ENCODE measurements at places on chromosomes 6 and 20.

DNA sequence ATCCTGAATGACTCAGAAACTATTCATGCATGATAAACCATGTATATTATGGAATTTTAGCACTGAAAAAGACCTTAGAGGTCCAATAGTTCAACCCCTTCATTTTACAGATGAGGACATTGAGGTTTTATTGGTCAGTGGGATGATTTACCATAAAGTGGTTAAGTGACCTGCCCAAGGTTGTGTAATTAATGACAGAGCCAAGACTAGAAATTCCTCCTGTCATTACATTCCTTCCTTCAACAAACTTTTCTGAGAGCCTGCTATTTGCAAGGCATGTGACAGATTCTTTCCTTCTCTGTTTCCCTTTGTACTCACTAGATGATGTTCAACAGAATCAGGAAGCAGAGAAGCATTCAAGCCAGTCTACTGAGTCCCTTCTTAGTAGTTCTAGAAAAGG is 170.7 kb upstream of the KCNK16 start:
- DNase-seq, result peak; percentile 17

- no peak for DNase-seq
Observed at GRCh38 chr20:341682-342081, 5.2 kb upstream of the NRSN2 start.

DNA sequence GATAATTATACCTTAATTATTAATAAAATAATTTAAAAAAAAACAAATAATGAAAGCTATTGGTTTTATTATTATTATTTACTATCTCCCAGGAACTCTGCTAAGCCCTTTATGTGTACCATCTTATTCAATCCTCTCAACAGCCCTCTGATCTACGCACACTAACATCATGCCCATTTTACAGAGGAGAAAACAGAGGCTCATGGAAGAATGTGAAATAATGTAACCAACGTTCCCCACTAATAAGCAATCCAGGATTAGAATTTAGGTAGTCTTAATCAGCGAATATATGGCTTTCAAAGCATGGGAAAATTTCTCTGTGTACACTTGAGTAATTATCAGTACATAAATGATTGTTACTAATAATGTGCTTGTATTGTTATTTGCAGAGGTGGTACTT is 89.0 kb downstream of the MAFB start:
- DNase-seq, result no peak

DNA sequence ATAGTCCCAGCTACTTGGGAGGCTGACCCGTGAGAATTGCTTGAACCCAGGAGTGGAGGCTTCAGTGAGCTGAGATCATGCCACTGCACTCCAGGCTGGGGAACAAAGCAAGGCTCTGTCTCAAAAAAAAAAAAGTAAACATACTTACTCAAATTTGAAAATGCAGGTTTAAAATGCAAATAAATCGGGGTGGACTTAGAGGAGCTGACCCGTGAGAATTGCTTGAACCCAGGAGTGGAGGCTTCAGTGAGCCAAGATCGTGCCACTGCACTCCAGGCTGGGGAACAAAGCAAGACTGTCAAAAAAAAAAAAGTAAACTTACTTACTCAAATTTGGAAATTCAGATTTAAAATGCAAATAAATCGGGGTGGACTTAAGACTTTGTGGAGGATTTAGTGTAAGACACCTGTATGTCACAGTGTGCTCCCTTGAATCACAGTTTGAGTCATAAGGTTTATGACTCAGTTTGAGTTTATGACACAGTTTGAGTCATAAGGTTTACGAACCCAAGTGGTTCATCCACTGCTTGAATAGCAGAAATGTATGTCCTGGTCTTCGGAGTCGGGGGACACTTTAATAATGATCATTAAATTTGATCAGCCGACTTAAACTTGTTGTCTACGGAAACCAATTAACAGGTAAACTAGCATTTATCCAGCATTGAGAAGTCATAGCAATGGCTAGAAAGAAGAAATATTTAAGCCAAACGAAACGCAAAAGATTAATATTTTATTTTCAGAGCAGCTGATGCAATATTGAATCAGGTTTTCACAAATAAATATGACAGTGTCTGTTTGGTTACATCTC is 6.8 kb upstream of the MRPS10 start:
- DNase-seq, result peak; percentile 65

GRCh38 chr6:161228096-161228495 is 45.8 kb downstream of the AGPAT4 start:
- no peak for DNase-seq

GRCh38 chr6:160523223-160523622 is 140.9 kb downstream of the LPA start:
- DNase-seq, result no peak

DNA sequence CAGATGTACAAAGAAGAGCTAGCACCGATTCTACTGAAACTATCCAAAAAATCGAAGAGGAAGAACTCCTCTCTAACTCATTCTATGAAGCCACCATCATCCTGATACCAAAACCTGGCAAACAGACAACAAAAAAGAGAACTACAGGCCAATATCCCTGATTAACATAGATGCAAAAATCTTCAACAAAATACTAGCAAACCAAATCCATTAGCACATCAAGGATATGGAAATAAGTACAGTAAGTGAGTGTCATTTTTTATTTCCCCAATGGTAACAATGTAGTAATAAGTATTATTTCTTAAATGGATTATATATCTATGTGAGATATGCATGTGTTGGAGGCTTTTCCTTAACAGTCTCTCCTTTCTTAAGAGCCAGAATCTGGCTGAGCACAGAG is 134.5 kb upstream of the SMLR1 start:
- DNase-seq, result no peak

GRCh38 chr6:112503091-112503596 is 156.0 kb downstream of the RFPL4B start:
- no peak for DNase-seq

- peak; percentile 98 for DNase-seq
Observed at GRCh38 chr20:2237059-2237458, 58.7 kb upstream of the TGM3 start.

- no peak for DNase-seq
Observed at GRCh38 chr6:91083211-91083610, 496.3 kb upstream of the MAP3K7 start.

DNA sequence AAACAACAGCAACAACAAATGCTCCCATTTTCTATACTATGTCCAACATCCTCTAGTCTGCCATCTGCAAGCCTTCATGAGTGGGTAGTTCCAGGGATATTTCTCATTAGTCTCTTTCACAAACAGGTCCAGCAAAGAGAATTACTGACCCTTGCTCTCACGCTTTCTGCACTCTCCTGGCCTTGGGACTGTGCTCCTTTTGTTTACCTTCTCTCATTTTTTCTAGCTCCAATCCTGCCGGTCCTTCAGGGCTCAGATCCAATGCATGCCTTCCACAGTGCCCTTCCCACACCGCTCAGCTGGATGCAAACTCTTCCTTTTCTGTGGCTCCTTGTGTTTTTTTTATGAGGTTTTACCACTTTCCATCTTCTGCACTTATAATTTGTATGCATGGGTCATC is 47.2 kb downstream of the ADTRP start:
- no peak for DNase-seq

DNA sequence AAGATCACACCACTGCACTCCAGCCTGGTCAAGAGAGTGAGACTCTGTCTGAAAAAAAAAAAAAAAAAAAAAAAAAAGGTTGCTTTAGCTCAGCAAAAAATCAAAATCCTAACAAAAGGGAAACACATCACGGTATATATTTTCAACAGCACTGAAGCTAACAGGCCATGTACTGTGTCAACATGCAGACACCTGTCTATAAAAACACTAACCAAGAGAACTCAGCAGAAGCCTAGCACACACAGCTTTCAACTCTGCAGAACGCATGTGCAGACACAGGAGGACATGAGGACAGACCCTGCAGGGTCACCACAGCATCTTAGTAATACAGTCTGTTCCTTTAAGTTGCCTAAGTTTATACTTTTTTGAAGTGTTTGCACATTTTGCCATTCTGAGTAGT is 13.5 kb downstream of the NINL start:
- no peak for DNase-seq

GRCh38 chr6:127618729-127619128 is 41.8 kb downstream of the C6orf58 start:
- DNase-seq, result no peak

GRCh38 chr6:117601811-117602150 is 530 bp downstream of the GOPC start:
- DNase-seq, result no peak

DNA sequence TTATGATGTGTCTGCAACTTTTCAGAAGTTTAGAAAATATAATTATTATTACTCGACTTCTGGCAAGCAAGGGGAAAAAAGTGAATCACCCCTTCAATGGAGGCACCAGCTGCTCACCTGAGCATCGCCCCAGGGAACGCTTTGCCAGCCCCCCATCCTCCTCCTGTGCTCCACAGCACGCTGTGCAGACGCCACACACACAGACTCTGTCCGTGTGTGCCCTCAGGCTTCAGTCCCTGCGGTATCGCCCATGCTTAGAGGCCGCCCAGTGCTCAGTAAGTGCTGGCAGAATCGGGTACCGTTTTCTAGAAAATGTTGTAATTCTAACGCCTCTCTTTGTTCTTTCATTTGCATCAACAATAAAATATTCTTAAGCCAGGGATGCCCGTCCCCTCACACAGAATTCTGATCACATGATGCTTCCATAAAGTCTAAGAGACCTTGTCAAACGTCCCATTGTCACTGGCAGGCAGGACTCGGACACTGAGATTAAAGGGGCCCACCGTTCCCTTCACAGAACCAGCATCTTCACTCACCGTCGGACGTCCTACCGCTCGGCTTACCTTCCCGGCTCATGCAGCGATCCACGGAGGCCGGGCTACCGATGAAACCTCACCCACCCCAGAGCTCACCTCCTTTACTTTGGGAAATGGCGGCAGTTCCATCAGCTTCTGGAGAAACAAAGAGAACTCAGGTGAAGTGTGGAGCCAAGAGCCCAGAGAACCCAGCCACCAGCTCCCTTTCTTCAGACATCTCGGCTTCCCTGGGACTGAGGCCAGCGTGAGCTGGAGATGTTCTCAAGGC is 105.5 kb downstream of the DLL1 start:
- DNase-seq, result no peak

DNA sequence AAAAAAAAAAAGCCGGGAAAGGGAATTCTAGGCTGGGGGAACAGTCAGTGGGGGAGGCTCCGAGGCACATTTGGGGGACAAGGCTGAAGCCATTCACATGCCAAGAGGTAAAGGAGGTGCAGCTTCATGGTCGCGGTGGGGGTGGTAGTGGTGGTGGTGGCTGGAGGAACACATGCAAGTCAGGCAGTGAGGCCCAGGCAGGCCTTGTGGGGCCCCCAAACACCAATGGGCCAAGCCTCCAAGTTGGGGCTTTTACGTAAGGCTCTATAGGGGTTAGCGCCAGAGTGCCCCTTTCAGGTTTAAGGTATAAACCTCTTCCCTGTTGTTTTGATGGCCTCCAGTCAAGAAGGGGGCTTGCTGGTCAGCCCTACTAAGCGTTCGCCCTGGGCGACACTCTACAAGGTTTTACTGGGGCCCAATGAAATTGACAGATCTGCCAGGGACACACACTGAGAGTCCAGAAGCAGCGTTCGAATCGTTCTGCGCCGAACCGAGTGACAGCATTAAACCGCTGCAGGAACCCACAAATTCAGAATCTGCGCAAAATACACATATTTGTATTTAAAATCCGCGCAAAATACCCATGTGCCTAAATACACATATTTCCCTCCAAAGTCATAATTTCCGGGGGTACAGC is 818 bp upstream of the AP5S1 start:
- DNase-seq, result no peak

DNA sequence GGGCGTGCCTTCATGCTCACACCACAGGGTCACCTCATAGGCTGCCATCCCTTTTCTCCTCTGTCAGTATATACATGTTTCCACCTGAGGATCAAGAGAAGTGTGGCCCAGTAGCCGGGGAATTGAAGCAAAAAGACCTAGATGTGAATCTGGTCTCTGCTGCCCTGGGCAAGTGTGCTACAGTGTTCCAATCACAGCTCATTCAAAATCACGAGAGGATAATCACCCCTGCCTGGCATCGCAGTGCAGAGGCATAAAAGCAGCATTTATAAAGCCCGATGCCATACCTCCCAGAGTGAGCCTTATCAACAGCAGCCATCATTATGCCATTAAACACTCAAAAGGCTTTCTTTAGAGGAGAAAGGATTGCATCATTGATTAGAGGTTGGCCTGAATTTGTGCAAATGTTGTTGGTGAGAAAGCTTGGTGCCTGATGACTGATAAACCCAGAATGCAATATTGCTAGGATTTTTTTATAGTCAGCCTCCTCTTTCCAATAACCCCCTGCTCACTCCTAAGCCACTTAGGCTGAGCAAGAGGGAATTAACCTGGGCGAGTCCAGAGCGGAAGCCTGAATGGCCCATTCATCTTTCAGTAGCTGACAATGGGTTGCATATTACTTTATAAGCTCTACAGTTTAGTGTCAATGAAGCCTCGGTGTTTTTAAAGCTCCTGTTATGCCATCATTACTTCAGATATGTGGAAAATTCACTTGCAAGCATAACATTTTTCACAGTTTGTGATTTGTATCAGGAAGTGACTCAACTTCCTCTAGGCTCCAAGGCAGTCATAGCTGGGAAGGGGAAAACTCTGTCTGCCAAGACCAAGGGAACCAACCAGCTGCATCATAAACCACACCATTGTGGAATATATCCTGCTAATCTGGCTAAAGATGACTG is 92.5 kb upstream of the NXT1 start:
- DNase-seq, result peak; percentile 57

GRCh38 chr6:83711958-83712357 is 3.1 kb upstream of the SNAP91 start:
- DNase-seq, result no peak

GRCh38 chr20:20331817-20332216 is 36.1 kb upstream of the INSM1 start:
- DNase-seq, result no peak

DNA sequence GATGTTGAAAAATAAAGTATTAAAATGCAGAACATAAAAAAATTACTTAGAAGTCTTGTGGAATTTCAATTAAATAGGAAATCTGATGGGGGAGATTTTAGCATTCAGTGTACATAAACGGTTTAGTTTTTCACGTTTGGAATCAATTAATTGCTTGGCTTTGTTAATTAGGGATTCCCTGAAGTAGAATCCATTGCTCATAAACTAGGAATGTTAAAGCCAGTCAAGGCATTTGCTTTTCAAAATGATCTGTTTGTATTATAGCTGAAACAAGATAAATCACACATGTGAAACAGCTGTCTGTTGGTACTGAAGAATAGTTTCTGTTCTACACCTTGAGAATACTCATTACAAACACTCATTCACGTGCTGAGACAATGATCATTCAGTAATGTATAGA is 297.9 kb downstream of the TBC1D7 start:
- DNase-seq, result no peak

DNA sequence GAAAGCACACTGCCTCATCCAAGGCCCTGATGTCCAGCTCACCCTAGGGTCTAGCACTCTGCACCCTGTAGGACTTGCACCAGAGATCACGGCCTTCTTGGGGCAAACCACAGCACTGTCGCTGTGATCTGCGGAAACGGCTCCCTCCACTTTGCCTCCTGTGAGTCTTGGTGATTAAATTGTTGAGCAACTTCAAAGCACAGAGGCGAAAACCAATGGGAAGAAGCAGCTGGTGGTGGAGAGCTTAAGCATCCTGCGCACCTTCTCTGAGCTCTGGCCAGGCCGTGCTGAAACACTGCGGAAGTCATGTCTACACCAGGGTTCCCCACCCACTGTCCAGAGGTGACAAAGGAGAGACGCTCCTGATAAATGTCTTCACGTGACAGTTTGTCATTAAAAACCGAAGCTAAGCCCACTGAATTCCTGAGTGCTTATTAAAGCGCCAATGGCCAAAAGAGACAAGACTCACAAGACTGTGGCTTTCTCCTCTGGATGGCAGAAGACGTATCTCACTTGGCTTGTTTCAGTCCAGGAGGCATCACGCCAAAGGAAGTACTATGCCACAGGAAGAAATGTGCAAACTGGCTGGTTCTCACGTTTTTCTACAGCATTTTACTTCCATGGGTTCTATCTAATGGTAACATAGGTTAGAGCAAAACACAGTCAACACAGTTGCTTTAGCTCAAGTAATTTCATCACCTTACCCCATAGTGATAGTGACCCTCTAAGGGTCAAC is 3.1 kb downstream of the RAMACL start:
- no peak for DNase-seq

Measured in GM04504 (cell line).